NCI-H1417 treated with DMSO at 0.1 percent for 48 hours (cell line): ENCODE measurements at places on chromosomes 4 and X.
A peak's percentile ranks its signal among the peaks of the same experiment; 100 is the strongest.

- DNase-seq: no peak
Measured at GRCh38 chr4:76488455-76488854, 53.4 kb downstream of the SHROOM3 start.

DNA sequence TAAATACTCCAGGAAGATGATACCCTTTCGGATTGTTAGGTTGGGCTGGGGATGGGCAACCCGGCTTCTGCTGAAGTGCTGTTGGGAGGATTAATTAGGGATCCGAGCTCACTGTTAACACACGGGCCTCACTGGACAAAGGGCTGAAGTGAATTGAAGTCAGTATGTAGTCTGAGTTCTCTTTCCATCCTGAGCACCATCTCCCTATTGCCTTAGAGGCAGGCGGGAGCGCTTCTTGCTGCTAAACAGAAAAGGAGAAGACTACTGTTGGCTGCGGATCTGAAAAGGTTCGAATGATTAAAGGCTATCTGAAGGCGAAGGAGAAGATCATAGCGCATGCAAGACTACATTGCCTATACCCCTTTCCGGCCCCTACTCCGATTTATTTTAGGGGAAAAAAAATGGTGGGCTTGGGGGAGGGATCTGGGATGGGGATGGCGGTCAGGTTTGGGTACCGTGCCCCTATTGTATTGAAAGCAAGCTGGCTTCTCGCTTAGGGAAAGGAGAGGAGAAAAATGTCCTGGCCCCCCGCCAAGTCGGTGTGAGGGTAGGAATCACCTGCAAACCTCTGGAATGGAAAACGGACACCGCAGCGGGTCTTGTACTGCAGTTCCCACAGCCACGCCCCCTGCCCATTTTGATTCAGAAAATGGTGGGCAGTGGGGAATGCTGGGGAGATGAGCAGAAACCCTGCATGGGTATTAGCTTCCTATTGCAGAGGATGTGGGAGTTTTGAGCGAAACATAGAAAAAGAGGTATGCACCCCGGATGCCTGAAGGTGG lies 22.3 kb downstream of the MORF4L2 start:
- no peak for DNase-seq

- no peak for DNase-seq
Measured at GRCh38 chr4:70392057-70392776, 5.5 kb upstream of the OPRPN start.

- no peak for DNase-seq
Measured at GRCh38 chr4:41538017-41538733, at the start of gene LIMCH1. Gene LIMCH1, plus strand, starts transcription at chr4:41538157. Its CDS starts 67,839 bp downstream, at chr4:41605996.

GRCh38 chrX:45274576-45274975 lies 73.9 kb upstream of the DIPK2B start:
- DNase-seq: no peak

GRCh38 chr4:33961761-33962160 lies 2282.6 kb downstream of the ARAP2 start:
- DNase-seq: no peak

DNA sequence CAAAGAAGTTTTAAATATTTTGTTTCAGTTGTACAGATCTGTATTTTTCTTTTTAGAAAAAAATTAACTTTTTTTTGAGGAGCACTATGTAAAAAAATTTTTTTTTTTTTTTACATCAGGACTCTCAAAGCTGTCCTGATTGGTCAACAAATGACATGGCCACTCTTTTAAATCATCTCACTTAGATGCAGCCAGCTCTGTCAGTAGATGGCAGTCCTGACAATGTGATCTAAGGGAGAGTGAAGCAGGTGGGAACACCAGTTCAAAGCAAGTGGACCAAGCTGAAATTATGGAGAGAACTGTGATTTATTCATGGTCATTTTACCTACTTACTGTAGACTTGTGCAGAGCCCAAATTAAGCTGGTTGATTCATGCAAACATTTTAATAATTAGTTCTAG lies 174.7 kb upstream of the GPRIN3 start:
- DNase-seq: peak; percentile 33

- DNase-seq: no peak
Measured at GRCh38 chrX:140480765-140481164, 24.1 kb downstream of the SOX3 start.

- no peak for DNase-seq
Measured at GRCh38 chr4:184824081-184824775, 1.5 kb downstream of the ACSL1 start.

GRCh38 chr4:88697588-88698329 lies at the start of gene NAP1L5:
Gene NAP1L5, minus strand, starts transcription at chr4:88697829. Its CDS starts 75 bp downstream, at chr4:88697754.
- DNase-seq: no peak

GRCh38 chr4:47531241-47531953 lies 46.3 kb downstream of the ATP10D start:
- no peak for DNase-seq

DNA sequence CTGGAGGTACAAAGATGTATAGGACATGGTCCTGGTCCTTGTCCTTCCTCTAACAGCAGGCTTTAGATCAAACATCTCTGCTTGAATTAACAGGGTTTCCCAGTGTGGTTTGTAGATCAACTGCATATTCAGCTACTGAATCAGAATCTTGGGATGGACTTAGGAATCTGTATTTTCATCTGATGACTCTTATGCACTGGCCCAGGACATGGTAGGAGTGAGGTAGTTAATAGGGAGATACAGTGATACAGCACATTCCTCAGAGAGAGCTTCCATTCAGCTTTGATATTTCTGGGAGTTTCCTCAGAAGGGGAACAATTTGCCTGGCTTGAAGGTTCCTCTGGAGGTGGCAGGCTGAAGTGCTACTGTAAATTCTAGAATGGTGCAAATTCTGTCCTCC lies 203.1 kb downstream of the LARP7 start:
- no peak for DNase-seq

DNA sequence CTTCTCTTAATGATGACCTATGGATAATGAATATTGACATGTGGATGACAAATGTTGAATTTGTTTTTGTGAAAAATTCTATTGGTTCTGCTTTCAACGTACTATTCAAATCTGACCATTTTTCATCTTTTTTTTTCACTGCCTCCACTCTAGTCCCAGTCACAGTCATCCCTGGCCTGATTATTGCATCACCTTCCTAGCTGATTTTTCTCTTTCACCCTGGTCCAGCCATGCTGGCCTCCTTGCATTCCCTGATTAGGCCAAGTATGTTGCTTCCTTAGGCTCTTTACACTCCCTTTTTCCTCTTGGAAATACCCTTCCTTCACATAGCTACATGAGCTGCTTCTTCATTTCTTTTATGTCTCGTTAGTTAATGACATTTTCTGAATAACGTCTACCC lies 58.1 kb upstream of the MAP9 start:
- no peak for DNase-seq

- no peak for DNase-seq
Measured at GRCh38 chr4:73721435-73721834, 18.9 kb upstream of the CXCL8 start.

- no peak for DNase-seq
Measured at GRCh38 chr4:155007660-155008176, 200.7 kb upstream of the NPY2R start.

DNA sequence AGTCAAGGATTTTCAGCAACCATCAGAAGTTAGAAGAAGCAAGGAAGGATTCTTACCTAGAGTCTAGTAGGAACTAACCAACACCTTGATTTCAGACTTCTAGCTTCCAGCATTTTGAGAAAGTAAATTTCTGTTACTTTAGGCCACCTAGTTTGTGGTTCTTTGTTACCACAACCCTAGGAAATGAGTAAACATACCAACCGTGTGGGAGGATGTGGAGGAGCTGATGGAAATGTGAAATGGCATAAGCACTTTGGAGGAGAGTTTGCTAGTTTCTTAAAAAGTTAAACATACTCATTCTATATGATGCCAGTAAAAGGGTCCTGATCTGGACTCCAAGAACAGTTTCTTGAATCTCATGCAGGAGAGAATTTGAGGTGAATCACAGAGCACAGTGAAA lies 679.4 kb downstream of the PDHA2 start:
- no peak for DNase-seq

GRCh38 chr4:62156205-62156604 lies 956.1 kb downstream of the ADGRL3 start:
- DNase-seq: no peak

- no peak for DNase-seq
Measured at GRCh38 chr4:73734530-73735001, 5.8 kb upstream of the CXCL8 start.

DNA sequence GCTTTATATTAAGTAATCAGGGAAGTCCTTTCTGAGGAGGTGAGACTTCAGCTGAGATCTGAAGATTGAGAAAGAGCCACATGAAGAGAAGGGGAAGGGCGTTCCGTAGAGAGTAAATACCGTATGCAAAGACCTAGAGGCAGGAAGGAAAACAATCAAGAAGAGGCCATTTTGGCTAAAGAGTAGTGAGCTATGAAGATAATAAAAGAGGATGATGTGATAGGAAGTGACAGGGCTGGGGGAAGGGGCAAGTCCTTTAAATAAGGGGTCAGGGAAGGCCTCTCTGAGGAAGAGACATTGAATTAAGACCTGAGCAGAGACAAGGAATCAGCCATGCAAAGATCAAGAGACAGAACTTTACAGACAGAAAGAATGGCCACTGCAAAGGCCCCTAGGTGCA lies 86.2 kb downstream of the ZIC3 start:
- DNase-seq: no peak

DNA sequence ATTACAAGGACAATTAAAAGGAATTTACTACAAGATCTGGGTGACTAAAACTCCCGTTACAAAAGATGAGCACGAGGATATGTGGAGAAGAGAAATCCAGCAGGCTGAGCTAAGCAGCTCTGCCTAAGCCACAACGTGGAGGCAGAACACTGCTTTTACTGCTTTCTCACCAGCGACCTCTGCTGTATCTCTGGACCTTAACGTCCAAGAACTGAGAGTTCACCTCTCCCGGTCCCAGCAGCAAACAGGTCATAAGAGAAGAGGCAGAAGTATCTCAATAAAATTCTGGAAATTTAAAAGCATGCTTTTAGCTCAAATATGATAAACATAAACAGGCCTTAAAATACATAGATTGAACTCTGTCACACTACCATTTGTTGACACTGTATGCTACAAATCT lies 81.0 kb downstream of the ADGRA3 start:
- DNase-seq: no peak

GRCh38 chr4:86927843-86928395 lies 6.9 kb upstream of the AFF1 start:
- DNase-seq: no peak

DNA sequence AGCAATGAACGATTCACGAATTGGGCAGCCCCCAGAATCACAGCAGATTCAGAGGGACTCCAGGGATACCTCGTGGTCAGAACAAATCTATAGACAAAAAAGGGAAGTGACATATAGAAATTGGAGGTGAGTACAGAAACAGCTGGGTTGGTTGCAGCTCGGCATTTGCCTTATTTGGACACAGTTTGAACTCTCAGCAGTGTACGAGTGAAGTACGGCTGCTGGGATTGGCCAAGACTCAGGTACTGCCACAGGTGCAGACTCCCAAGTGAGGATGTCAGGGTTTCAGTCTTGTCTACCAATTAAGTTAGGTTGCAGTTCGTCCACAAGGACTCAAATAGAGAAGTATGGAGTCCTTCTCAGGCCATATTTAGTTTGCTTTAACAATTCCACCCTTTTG lies 28.2 kb downstream of the HTT-AS start:
- DNase-seq: no peak

DNA sequence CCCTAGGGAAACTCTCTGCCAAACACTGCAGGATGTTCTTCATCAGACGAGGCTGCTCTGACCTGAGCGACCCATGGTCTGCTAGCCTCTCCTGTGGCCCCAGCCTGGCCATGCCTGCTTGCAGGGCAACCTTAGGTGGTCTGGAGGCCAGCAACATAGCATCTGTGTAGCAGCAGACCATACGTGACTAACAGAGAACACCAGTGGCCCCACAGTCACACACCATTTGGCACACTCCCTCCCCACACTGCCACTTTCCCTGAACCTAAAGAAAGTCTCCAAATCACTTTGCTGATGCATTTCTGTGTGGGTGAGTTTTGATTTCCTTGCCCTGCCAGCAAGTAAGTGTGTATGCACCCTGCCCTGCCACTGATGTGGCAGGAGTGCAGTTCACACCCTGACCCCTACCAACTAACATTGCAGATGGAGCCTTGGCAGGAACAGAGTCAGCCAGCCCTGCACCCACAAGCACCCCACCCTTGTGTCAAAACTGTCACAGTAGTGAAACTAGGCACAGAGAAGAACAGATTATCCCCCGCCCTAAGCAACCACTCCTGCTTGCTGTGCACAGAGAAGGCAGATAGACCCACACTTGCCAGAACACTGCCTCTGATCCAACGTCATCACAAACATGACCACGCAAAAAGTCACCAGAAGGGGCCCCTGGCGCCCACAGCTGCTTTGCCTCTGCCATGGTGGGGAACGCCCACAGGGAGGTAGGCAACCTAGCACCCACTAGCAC lies 249.1 kb downstream of the SPIN4 start:
- DNase-seq: no peak

- no peak for DNase-seq
Measured at GRCh38 chrX:108132034-108132433, 40.5 kb downstream of the ATG4A start.

- no peak for DNase-seq
Measured at GRCh38 chrX:153861151-153861550, 24.8 kb downstream of the L1CAM start.

GRCh38 chrX:124211312-124211942 lies 121.0 kb upstream of the TEX13D start:
- peak; percentile 21 for DNase-seq

GRCh38 chr4:139209470-139210063 lies 32.5 kb upstream of the ELF2 start:
- no peak for DNase-seq

DNA sequence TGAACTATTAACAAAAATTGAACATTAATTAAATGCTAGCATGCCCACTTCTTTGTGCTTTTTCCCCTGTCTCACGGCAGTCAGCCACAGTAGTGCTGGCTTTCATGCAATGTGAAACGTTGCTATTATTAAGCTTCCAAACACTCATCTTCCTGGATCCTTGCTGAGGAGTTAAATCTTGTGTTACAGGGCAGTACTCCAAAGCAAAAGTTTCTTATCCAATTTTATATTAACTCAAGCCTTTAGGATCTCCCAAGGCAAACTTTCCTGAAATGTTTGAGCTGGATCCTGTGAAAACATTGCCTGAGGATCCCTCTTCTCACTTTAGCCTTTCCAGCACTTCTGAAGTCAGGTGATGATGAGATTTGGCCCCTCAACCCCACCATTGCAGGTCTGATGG lies 1454.8 kb downstream of the FSTL5 start:
- DNase-seq: no peak
